ENCODE measurements at places on chromosomes 3 and 15.

DNA sequence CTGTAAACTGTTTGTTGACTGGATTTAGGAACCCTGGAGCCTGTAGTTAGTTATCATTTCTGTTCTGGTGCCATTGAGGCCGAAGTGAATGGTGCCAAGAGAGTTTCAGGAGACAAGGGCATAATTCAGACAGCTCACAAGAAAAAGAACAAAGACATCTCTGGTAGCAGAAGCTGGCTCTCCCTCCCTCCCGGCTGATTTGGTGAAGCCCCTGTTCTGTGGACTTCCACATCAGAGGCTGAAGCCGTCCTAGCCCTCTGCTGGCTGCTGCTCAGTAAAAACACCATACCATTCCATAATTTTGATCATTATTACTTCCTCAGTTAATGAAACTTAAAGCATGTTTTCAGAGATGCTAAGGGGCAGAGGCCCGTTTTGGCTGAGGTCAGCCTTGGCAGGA, 381.2 kb upstream of the WNT5A start:
- DNase-seq = no peak

DNA sequence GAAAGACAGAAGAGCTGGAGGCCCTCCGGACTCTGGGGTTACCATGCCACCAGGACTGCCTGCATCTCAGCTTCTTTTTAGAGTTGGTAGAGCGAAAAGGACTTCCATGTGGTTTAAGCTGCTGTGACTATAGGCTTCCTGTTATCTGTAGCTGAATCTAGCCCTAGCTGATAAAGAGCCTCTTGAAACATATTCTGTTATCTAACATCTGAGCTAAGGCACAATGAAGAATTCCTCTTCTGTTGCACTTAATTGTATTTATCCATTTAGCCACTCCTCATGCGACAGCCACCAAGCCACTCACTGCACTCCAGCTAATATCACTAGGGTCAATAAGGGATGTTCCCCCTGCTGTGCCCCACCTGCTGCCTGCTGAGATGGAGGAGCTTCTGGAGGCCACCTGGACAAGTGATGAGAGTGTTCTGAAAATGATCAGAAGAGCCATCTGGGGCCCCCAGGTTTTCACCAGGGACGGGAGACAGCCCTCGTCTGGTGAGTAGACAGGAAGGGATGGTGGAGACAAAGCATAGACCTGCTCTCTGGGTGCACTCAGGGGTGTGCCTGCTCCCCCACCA, 94.6 kb upstream of the PLXNA1 start:
- no peak for DNase-seq

GRCh38 chr15:59396679-59397078, 24.0 kb upstream of the MYO1E start:
- no peak for DNase-seq

DNA sequence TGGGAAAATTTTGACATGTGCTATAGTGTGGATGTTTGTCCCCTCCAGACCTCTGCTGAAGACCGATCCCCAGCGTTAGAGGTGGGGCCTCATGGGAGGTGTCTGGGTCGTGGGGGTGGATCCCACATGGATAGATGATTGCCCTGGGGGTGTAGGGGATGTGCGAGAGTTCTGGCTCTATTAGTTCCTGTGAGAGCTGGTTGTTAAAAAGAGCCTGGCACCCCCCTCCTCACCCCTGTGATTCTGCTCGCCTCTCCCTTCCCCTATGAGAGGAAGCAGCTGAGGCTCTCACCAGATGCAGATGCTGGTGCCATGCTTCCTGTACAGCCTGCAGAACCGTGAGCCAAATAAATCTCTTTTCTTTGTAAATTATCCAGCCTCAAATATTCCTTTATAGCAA, 67.4 kb downstream of the ATP10A start:
- DNase-seq = no peak

- DNase-seq = no peak
These were observed 30.7 kb upstream of the ST3GAL6 start for GRCh38 chr3:98732286-98733052.

- no peak for DNase-seq
These were observed 11.5 kb downstream of the TATDN2 start for GRCh38 chr3:10259798-10260197.

GRCh38 chr3:27317096-27317495, 52.1 kb downstream of the NEK10 start:
- no peak for DNase-seq

GRCh38 chr3:3196148-3196861, 16.8 kb upstream of the CRBN start:
- DNase-seq = no peak

- no peak for DNase-seq
These were observed 3.5 kb upstream of the LINGO1 start for GRCh38 chr15:77636209-77636608.

GRCh38 chr15:26391567-26392194, 381.2 kb downstream of the GABRB3 start:
- no peak for DNase-seq
